EL (cell line): ENCODE measurements at places on chromosomes 13 and 19.

GRCh38 chr19:48629599-48630295 lies 7.4 kb downstream of the DBP start:
- DNase-seq, result no peak

GRCh38 chr19:40754611-40755247 lies 3.7 kb downstream of the SNRPA start:
- peak; percentile 40 for DNase-seq

GRCh38 chr13:103471896-103472295 lies 405.7 kb upstream of the SLC10A2 start:
- DNase-seq, result no peak

DNA sequence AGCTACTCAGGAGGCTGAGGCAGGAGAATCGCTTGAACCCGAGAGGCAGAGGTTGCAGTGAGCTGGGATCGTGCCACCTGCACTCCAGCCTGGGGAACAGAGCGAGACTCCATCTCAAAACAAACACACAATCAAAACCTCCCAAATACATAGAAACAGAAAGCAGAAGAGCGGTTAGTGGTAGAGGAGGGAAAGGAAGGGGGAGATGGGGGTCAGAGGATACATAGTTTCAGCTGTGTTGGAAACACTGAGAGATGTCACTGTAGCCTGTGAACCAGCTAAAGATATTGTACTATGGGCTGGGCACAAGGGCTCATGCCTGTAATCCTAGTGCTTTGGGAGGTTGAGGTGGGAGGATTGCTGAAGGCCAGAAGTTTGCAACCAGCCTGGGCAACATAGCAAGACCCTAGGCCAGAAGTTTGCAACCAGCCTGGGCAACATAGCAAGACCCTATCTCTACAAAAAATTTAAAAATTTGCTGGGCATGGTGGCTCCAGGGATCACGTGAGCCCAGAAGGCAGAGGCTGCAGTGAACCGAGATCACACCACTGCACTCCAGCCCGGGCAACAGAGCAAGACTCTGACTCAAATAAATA lies 49.9 kb downstream of the GNG7 start:
- DNase-seq, result no peak

GRCh38 chr13:24463078-24463477 lies 49.5 kb downstream of the PARP4 start:
- no peak for DNase-seq

DNA sequence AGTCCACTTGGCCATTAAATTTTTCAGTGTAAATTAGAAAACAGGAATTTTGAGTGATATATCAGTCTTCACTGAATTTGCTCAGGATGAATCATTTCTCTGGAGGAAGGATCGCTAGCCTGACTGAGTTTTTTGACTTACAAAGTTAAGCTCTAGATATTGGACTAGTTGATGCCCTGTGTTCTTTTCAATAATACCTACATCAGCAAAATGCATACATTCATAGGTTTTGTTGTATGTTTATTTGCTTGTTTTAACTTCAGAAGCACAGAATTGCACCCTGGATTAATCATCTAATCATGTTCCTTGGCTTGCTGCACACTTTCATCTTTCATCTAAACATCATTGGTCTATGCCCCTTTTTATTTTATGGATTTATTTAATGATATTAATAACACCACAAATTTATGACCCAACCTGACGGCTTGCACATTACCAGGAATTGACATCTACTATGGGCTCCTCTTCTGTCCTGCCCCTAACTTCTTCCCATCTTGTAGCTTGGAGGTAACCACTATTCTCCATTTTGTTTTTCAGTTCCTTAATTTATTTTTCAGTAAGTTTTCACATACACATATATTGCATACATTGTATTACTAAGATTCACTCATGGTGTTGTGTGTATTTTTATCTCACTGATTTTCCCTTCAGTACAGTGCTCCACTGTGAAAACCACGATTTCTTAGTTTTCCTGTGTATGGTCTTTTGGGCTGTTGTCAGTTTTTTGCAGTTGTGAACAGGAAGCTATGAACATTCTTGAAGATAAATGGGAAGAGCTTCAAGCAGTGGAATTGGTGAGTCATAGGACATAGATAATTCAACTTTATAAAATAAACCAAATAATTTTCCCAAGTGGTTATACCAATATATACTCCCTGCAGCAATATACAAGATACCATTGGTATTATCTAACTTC lies 23.3 kb downstream of the COMMD6 start:
- DNase-seq, result peak; percentile 40

GRCh38 chr19:29965492-29965891 lies 23.5 kb downstream of the URI1 start:
- DNase-seq, result peak; percentile 81

DNA sequence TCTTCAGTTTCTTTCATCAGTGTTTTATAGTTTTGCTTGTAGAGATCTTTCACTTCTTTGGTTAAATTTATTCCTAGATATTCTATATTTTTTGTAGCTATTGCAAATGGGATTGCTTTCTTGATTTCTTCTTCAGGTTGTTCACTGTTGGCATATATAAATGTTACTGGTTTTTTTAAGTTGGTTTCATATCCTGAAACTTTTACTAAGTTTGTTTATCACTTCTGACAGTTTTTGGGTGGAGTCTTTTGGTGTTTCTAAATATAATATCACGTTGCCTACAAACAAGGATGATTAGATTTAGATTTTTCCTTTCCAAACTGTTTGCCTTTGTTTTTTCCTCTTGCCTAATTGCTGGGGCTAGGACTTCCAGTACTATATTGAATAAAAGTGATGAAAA lies 109.7 kb downstream of the PAN3 start:
- DNase-seq, result no peak

- no peak for DNase-seq
Measured at GRCh38 chr13:40439928-40440327, 226.5 kb downstream of the FOXO1 start.

DNA sequence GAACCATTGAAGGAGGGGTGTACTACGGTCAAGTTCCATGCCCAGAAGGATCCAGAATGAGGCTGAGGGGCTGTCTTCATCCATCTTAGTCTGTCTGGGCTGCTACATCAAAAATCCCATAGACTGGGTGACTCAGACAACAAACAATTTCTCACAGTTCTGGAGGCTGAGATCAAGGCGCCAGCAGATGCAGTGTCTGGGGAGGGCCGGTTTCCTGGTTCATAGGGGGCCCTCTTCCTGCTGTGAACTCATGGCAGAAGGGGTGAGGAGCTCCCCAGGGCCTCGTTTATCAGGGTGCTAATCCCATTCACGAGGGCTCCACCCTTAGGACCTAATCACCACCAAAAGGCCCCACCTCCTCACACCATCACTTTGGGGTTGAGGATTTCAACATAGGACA lies 14.7 kb upstream of the KCTD15 start:
- DNase-seq, result peak; percentile 35
